A172 (cell line): ENCODE measurements at places on chromosomes 7 and 10. TPM values are rescaled to one million over a fixed set of nuclear protein-coding genes. Genes with fewer than 3 reads are reported as not detected.
A peak's percentile ranks its signal among the peaks of the same experiment; 100 is the strongest.

DNA sequence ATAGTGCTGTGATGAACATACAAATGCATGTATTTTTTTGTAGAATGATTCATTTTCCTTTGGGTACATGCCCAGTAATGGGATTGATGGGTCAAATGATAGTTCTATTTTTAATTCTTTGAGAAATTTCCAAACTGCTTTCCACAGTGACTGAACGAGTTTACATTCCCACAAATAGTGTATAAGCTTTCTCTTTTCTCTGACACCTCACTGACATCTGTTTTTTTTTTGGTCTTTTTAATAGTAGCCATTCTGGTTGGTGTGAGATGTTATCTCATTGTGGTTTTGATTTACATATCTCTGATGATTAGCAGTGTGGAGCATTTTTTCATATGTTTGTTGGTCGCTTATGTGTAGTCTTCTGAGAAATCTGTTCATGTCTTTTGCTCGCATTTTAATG lies 195.0 kb upstream of the AGK start:
- no peak for DNase-seq

DNA sequence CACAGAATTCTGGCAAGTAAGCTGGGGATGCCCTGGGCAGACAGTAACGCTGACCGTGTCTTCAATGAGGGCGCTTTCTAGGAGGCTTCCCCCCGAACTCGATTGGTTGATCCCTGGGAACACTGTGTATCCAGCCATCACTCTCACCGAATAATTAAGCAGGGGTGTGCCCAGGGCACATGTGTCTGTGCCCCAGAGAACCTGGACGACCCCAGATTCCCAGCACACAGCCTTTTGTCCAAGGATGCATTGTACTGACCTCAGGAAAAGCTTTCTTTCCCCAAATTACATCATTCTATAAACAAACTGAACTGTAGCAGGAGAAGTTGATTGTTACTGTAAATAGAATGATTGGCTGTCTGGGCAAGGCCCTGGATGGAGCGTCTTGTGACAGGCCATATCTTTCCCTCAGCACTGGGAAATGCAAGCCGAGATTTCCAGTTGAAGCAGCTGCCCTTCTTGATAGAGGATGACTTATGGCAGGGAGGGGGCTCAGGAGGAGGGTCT lies 6.6 kb upstream of the DEPP1 start:
- DNase-seq = no peak

- DNase-seq = no peak
Observed at GRCh38 chr7:141114029-141114664, 40.3 kb downstream of the TMEM178B start.

MACROH2A2 gene
- total RNA-seq = 12.7 and 15.0 TPM in 2 replicates

DNA sequence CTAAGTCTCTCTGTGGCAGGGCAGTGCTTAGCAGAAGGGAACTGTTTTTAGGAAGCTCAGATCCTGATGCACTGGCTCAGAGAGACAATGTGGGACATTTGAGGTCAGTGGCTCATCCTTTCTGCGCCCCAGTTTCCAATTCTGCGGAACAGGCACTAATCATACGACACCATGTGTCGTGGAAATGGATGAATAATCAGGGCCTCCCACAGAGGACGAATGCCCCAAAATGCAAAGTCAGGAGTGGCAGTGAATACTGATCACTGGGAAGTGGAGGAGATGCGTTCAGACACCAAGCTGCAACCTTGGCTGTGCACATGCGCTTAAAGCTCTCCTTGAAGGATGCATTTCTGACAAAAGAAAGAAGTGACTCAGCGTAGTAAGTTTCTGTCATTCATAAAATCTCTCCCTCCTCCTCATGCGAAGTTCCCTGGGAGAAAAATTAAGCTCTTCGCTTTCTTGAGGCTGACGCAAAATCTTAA lies 21.9 kb upstream of the ECHDC3 start:
- no peak for DNase-seq

LMOD2 gene
- total RNA-seq = not detected in 2 replicates

DNA sequence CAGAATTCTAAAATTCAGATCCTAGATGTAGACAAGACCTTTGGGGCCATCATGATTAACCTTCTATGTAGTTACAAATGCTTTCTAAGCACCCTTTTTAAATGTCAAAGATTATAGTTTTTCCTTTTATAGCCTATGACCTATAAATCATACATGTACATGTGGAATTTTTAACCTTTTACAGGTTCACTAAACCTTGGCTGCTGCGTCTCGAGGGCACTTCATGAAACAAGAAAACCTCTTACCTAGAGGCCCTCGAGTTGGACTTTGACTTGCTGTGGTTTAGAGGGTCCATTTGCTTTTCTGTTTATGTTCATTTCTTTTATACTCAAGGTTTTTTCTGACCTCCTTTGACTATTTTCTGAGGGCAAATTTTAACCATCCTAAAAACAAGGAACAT lies 302.2 kb downstream of the CSTF2T start:
- DNase-seq = no peak

DNA sequence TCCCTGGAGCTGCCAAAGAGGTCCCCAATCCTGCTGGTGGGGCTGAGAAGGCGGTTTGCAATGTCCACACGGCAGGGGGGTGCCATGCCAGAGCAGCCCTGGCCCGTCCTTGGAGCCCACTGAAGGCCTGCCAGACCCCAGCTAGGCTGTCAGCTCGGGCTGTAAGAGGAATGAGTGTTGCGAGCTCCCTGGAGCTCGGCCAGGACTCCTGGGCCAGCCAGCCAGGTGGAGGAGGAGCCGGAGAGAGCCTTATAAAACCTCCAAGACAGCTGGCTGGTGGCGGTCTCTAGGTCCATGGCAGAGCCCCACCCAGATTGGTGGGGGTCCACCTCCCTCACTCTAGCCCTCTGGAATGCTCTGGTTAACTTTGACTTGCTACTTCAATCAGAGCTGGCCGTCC lies 55.1 kb upstream of the CALN1 start:
- DNase-seq = no peak

GRCh38 chr7:126856691-126857291 lies 395.9 kb downstream of the GRM8 start:
- DNase-seq = peak; percentile 19

GRCh38 chr7:50330254-50330653 lies 25.7 kb downstream of the IKZF1 start:
- DNase-seq = no peak

DNA sequence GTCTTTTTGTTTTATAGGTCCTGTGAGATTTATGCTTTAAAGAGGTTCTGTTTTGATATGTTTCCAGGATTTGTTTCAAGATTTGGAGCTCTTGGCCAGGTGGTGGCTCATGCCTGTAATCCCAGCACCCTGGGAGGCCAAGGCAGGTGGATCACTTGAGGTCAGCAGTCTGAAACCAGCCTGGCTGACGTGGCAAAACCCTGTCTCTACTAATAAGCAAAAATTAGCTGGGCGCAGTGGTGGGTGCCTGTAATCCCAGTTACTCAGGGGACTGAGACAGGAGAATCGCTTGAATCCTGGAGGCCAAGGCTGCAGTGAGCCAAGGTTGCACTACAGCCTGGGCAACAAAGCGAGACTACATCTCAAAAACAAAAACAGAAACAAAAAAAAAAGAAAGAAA lies 8.3 kb upstream of the HYAL4 start:
- no peak for DNase-seq

GRCh38 chr7:137469191-137469811 lies 125.8 kb upstream of the PTN start:
- no peak for DNase-seq

DNA sequence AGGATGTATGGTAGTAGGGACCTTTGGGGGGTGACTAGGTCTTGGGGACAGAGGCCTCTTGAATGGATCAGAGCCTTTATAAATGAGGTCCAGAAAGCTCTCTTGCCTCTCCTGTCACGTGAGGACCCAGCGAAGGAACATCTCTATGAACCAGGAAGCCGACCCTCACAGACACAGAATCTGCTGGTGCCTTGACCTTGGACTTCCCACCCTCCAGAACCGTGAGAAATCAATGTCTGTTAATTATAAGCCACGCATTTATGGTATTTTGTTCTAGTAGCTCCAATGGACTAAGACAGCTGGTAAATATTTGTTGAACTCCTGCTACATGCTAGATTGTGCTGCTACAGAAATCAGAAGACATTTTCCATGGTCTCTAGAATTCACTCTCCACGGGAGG lies 276.9 kb downstream of the SFMBT2 start:
- DNase-seq = no peak

GRCh38 chr10:97764519-97764931 lies 7.3 kb downstream of the SFRP5 start:
- peak; percentile 18 for DNase-seq

DNA sequence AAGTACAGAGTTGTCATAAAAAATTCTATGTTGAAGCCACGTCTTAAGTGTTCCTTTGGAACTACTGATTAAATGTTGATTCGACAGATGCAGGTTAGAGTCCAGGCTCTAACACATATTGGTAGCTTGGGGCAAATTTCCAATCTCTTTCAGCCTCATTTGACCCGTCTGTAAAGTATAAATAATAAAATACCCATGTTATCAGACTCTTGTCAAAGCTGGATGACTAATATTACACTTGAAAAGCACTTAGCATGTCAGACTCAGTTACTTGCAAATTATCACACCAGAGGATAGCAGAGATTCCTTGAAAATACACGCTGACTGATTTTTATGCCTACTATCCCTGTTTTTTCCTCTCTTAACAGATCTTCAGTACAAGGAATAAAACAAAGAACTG lies 18.1 kb upstream of the MACC1 start:
- no peak for DNase-seq

FOXP2 gene
- total RNA-seq = 0.12 and 0.14 TPM in 2 replicates

- peak; percentile 7 for DNase-seq
Observed at GRCh38 chr7:126790763-126791162, 462.0 kb downstream of the GRM8 start.

DNA sequence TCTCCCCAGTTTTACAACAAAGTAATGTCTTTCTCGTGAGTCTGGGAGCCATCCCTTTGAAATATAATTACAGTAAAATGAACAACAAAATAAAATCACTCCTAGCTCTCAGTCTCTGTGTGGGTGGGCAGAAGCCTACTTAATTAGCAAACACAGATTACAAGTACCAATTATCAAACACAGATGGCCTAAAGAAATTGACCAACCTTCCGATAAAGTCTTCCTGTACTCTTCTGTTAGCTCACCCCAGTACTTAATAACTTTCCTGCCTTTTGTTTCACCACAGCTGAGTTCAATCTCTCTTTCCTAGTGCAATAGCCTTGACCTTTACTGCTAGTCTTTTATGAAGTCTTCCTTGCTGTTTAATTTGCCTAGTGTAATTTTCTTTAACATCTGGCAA lies 719.2 kb upstream of the MBL2 start:
- DNase-seq = no peak

DNA sequence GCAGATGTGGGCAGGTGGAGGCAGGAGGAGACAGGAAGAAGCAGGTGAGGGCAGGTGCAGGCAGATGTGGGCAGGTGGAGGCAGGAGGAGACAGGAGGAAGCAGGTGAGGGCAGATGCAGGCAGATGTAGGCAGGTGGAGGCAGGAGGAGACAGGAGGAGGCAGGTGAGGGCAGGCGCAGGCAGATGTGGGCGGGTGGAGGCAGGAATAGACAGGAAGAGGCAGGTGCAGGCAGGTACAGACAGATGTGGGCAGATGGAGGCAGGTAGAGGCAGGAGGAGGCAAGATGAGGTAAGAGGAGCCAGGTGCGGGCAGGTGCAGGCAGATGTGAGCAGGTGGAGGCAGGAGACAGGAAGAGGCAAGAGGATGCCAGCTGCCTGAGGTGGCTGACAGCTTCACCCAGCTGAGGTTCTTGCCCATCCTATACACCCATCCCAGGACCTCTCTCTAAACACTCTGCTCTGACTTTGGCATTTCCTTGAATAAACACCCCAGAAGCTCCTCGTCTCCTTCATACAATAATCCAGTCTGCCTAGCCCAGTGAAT lies 33.0 kb downstream of the PTPRE start:
- no peak for DNase-seq

DNA sequence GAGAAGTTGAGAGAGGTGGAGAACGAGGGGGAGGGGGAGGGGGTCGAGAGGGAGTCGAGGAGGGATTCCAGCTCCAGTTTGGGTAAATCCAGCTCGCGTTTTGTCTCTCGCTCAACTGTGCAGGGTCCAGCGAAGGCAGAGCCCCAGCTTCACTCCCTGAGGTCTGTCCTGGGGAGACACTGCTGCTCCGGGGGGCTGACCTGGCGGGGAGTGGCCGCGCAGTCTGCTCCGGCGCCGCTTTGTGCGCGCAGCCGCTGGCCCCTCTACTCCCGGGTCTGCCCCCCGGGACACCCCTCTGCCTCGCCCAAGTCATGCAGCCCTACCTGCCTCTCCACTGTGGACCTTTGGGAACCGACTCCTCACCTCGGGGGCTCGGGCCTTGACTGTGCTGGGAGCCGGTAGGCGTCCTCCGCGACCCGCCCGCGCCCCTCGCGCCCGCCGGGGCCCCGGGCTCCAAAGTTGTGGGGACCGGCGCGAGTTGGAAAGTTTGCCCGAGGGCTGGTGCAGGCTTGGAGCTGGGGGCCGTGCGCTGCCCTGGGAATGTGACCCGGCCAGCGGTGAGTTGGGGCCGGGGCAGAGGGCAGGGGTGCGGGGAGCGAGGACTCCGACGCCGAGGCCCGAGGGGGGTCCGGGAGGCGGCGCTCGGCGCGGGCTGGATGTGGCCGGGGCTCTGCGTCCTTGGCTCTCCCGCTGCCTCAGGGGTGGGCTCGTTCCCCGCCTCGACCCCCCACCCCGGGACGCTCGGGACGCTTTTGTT lies at the start of gene TET1:
Gene TET1, plus strand, starts transcription at position 152 of the 757 bp plus-strand sequence. CDS start 12,002 bp downstream, outside the sequence.
- DNase-seq = peak; percentile 59

GRCh38 chr7:105677817-105678573 lies 96.7 kb upstream of the EFCAB10 start:
- peak; percentile 21 for DNase-seq

DNA sequence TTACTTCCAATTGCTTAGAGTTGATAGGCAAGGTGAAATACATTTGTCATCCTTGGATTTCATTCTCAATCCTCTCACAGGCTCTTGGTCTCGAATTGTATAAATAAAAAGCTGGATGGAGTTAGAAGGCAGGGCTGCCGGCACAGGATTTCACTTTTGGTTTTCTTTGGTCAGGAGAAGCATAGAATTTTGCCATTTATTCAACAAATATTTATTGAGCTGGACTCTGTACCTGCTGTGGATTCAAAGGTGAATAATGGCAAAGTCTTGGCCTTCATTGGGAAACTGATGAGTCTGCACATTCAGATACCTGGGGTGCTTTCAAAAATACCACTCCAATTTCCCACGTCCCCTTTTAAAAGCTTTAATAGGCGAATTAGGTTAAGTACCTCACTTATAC lies 49.7 kb downstream of the PDK4 start:
- DNase-seq = no peak

STRIP2 gene
- total RNA-seq = 4.2 and 6.3 TPM in 2 replicates

GRCh38 chr7:55569269-55569663 lies 3.0 kb downstream of the VOPP1 start:
- no peak for DNase-seq

- DNase-seq = no peak
Observed at GRCh38 chr10:126006906-126007305, 110.5 kb downstream of the FANK1 start.
